ENCODE measurements at places on chromosomes 3 and 15. TPM values are rescaled to one million over a fixed set of nuclear protein-coding genes. Genes with fewer than 3 reads are reported as not detected.

- DNase-seq = peak; percentile 51
Measured at GRCh38 chr3:12986986-12987385, 86.2 kb downstream of the IQSEC1 start.

DNA sequence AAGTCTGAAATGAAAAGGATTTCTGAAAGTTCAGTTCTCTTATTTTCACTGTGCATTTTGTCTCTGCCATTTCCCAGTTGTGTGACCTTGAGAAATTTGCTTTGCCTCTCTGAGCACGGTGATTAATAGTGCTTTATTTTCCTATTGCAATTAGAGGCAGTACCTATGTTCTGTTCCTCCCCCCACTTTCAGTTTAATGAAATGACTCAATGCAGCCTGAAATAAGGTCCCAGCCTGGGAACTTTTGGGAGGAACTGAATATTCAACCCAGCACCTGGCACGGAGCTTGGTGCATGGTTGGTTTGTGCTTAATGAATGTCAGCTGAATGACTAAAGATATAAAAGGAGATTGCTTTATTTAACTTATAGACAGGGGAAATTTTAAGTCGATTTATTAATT is 352.6 kb downstream of the PDCD6IP start:
- DNase-seq = no peak

DNA sequence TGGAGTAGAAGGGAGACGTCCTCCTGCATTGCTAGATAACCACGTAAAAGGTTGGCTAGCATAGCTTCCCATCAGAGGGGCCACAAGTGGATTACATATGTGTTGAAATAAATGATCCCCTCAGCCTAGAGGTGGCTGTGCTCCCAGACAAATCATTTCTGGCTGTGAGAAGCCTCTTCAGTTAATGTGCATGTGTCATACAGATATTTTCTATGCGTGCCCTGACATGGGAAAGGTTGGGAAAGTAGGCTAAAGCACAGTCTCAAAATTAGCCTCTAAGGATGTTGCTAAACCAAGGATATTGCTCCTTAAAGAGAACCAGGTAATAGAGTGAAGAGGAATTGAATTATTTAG is 17.8 kb downstream of the USP3 start:
- no peak for DNase-seq

DNA sequence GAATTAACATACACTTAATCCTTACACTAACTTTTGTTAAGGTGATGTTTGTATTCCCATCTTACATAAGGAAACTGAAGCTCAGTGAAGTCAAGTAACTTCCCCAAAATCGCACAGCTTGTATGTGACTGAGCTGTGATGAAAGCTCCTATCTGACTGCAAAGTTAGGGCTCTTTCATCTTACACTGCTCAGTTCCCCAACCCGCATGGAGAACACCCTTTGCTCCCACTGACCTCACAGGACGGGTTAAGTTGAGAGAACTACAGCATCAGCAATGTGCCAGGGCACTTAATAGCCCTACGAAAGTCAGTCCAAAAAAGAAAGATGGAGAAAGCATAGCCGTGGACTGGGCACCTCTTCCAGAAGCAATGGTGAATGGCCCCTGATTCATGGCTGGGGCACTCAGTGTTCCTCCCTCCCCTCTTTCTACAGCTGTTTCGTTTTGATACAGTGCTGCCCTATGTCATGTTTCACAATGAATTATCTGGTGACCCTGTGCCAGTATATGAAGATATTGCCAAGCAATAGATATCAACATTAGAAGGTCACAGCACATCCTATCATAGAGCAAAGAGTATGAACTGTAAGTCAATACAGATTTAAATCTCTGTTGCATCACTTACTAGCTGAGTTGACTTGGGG is 38.0 kb downstream of the CADPS start:
- no peak for DNase-seq

DNA sequence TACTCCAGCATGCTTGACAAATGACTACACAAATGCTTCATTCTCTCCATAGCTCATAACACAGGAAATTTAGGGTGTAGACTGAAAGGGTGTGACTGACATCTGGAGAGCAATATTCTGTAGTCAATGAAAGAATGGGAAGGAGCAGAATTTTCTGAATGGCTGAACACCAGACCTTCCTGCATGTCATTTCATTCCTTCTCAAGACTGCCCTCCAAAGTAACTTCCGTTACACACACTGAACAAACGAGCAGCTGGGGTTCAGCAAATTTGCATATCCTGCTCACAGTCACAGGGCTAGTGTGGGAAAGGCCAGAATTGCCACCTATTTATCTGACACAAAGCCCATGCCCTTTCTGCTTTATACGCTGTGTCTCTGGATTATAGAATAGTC is 325.0 kb upstream of the CFAP20DC start:
- no peak for DNase-seq

- DNase-seq = no peak
Measured at GRCh38 chr3:32136703-32137102, 30.3 kb downstream of the GPD1L start.

- no peak for DNase-seq
Measured at GRCh38 chr15:98526094-98526493, 122.2 kb upstream of the IGF1R start.

- no peak for DNase-seq
Measured at GRCh38 chr15:78761891-78762385, 49.3 kb downstream of the ADAMTS7 start.

DNA sequence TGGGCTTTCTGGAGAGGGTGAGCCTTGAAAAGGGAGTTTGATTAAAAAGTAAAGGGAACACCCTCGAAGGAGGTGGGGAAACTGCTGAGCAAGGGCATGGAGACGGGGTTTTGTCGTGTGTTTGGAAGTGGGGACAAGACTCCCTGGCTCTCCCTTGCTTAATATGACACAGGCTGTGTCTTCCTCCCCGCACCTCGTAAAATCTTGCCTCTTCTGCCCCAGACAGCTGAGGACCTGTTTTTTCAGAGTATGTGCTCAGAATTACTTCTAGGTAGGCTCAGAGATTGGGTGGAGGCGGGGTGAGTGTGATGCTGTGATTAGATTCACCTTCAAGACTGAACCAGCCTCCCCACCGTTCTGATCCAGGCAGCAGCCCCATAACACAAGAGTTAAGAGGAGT is 244.4 kb upstream of the TLE3 start:
- no peak for DNase-seq

DNA sequence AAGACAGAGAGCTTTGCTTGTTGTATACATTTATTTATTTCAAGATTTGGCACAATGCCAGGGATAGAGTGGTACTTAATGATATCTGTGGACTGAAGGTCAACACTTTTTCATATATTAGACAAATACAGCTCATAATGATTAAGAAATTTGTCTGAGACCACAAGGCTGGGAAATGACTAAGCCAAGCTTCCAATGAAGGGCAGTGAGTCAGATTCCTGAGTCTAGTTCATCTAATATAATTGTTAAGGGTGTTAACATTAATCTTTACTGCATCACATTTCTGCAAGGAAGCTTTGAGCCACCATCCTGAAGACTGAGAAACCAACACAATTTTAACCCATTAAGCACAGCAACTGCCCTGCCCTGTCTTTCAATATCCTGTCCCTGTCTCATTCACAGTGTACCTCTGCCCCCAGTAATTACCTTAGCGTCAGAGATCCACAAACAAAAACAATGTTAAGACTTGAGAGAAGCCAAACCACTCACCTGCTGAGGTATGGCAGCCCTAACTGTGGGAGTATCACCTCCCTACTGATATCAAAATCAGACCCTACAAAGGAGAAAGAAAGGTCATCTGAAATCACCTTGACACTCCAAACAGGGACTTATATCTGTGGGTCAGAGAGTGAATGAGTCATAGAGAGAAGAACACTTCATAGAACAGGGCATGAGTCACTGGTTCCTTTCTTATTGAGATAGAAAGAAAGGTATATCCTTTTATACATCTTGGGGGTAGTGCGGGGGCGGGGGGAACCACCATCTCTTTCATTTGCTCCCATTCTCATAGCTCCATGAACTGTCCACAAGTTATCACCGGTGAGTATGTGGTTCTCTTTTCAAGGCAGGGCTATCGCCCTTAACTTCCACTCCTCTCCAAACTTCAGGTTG is 74.7 kb downstream of the MAGI1 start:
- DNase-seq = no peak

DNA sequence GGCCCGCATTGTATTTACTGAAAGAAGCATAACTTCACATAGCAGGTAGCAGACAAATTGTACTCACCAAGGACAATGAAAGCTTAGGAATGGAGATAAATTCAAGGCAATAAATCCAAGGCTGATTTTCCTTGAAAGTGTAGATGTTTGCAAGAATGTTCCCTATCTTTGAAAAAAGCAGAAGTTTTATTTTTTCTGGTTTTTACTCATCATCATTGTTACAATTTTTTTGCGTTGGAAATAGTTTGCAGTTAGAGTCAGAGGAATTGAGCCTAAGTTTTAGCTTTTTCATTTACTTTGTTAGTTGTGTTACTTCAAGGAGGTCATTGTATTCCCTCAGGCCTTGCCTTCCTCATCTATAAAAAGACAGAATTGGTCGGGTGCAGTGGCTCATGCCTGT is 213.9 kb upstream of the TBL1XR1 start:
- no peak for DNase-seq

GRCh38 chr3:179825527-179826246 is 172.8 kb downstream of the USP13 start:
- DNase-seq = no peak

- DNase-seq = no peak
Measured at GRCh38 chr15:47442371-47442770, 274.9 kb upstream of the SEMA6D start.

Gene MORC1
- total RNA-seq = not detected

Gene MGLL
- 36.4 TPM for total RNA-seq

Gene ABHD17C
- 7.9 TPM for total RNA-seq

Gene IQCH
- 4.3 TPM for total RNA-seq

Gene GABRR3
- total RNA-seq = not detected

Gene CPNE9
- not detected for total RNA-seq

Gene DAG1
- 201 TPM for total RNA-seq

Gene CFAP100
- not detected for total RNA-seq

Gene C3orf62
- total RNA-seq = 4.1 TPM

Measured in tongue (tissue), 3 donors.